ENCODE measurements at places on chromosomes 7 and 10.
A peak's percentile ranks its signal among the peaks of the same experiment; 100 is the strongest.

DNA sequence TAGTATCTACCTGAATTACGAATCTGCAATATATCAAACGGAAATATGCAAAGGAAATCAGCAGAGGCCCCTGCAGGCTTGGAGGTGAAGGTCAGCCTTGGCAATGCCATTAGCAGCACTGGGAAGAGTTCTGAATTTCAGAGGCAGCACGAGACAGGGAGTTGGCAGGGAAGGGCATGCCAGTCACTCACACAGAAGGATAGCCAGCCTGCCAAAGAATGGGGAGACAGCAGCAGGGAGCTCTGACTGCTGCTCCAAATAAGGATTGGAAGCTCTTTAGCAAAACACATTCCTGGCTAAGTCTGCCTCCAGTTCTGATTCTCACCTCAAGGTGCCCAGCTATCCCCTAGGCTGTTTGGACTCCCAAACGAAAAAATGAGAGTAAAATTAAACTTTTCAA is 188.0 kb downstream of the PDE1C start:
- no peak for DNase-seq

- no peak for DNase-seq
Measured at GRCh38 chr7:127290801-127291361, 38.1 kb upstream of the GRM8 start.

DNA sequence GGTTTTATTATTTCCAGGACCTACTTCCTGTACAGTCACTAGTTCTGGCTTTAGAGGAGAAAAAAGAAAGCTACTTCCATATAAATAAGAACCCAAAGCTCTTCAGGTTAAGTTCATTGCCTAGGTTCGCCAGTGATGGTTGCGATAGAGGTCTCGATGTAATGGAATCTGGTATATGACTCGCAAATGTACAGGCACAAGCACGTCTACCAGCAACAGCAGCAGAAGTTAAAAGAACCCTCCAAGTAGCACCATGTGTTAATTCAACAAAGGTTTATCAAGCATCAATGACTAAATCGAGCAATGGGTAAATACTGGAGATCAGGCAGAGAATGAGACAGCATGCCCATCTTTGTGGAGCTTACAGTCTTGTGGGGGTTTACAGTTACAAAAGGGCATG is 155.4 kb downstream of the BTAF1 start:
- DNase-seq = no peak

- DNase-seq = no peak
Measured at GRCh38 chr7:100093498-100093897, 4.7 kb downstream of the COPS6 start.

DNA sequence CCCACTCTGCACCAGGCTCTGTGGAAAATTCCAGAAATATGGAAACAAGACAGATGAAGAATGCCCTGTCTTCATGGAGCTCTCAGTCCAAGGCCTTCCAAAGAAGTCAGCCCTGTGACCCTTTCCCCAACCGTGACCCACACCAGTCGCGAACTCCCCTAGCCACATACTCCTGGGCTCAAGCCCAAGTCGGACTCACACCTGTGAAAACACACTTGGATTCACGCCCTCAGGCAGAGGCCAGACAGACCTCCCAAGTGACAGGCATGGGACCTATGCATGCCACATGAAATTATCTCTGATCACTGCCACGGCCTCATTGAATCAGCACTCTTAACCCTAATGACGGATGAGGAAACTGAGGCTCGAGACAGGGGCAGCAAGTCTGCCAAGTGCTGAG is 42.5 kb downstream of the ZCCHC24 start:
- DNase-seq = no peak

GRCh38 chr10:82660205-82660604 is 785.2 kb downstream of the NRG3 start:
- no peak for DNase-seq

DNA sequence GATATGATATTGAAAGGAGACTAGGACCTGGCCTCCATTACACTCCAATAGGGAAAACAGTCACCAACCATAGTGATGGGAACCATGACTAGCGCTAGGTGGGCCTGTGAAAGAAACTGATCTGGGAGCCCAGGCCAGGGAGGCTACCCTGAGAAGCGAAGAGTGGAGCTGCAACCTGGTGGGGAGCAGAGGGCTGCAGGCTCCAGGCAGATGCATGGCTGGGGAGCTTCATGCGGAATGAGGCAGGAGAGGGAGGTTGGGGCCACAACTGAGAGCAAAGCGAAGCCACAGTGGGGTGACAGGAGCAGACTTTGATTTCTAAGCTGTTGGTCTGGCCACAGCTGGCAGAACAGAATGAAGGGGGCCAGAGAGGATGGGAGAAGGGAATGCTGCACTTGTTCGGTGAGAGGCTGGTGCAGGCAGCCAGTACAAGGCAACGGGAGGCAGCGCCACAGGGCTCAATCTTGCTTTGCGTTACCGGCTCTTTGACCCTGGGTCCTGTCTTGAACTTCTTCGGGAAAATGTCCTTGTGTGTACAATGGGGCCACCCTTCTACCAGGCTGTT is 88.4 kb downstream of the TACC2 start:
- no peak for DNase-seq

- no peak for DNase-seq
Measured at GRCh38 chr7:82755705-82756551, 312.4 kb upstream of the CACNA2D1 start.

DNA sequence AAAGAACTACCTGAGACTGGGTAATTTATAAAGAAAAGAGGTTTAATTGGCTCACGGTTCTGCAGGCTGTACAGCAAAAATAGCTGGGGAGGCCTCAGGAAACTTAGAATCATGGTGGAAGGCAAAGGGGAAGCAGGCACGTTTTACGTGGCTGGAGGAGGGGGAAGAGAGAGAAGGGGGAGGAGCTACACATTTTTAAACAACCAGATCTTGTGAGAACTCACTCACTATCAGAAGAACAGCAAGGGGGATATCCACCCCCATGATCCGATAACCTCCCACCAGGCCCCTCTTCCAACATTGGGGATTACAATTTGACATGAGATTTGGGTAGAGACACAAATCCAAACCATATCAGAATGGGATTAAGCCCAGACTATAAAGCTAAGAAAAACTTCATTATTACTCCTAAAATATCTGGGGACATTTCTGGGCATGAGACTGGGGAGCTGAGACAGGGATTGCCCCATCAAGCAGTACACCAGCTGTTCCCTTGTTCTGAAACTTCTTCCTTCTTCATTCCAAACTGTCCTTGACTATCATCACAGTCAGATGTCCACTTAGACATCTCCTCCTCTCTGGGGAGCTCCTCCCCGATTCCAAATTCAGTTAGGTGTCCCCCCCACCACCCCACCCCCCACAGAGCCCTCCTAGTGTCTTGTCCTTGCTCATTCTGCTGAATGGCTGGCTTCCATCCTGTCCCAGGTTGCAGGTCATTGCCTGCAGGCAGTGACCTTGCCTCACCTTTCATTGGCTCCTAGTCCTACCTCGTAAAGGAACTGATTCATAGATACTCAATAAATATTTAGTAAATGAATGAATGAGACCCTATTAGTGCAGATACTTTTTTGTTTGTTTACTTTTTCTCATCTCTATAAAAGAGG is 132.6 kb downstream of the EVX1 start:
- DNase-seq = no peak

- DNase-seq = no peak
Measured at GRCh38 chr10:25824050-25824449, 110.0 kb upstream of the MYO3A start.

GRCh38 chr10:17643339-17643754 is 604 bp upstream of the STAM start:
- peak; percentile 80 for DNase-seq

DNA sequence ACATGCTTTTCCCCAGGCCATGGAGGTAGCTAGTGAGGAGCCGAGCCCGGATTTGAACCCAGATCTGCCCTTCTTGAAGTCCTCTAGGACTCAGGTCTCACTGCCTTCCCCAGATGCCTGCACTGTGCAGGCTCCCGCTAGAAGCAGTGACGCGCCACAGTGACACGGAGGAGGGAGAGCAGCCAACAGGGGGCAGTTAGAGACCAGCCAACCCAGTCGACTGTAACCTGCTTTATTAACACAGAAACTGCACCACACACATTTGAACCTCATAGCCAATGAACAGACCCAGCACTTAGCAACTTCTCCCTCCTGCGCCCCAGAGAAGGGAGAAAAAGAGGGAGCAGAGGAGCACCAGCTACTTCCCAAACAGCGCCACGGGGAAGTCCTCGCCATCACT is 27.4 kb downstream of the PILRA start:
- no peak for DNase-seq

DNA sequence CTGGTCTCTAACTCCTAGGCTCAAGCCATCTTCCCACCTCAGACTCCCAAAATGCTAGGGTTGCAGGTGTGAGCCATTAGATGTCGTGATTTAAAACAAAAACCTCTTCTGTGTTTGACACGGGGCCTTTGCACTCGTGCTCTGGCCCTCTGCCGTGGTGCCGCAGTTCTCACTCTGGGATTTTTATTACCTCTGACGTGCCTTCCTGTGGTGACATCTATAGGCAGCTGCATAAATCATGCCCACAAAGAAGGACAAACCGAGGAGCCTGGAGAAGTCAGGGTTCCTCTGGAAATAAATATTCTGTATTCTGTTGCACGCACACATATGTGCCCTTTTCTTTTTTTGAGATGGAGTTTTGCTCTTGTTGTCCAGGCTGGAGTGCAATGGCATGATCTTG is 25.9 kb upstream of the OCM start:
- no peak for DNase-seq

GRCh38 chr10:2917926-2918325 is 149.4 kb upstream of the PFKP start:
- DNase-seq = no peak

DNA sequence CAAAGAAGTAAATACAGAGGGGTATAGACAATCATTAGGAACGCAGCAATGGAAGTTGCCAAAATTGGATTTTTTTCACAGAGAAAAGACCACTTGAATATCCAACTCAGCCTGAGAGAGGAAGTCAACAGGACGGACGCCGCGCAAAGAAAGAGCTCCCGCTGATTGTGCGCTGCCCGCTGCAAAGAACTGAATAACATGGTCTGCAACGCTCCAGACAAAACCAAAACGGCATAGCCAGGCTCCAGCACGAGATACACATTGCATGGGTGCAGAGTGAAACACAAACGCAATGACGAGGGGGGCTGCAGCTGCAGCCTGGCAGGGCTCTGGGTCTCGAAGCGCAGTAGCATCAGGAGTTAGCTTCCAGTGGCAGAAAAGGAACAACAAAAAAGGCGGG is 113.9 kb upstream of the MGMT start:
- no peak for DNase-seq

GRCh38 chr10:70595566-70596016 is 7.0 kb downstream of the PRF1 start:
- no peak for DNase-seq

- DNase-seq = no peak
Measured at GRCh38 chr7:130794619-130794922, 60.6 kb upstream of the KLF14 start.

- DNase-seq = no peak
Measured at GRCh38 chr10:79164075-79164474, 95.3 kb downstream of the ZMIZ1 start.

DNA sequence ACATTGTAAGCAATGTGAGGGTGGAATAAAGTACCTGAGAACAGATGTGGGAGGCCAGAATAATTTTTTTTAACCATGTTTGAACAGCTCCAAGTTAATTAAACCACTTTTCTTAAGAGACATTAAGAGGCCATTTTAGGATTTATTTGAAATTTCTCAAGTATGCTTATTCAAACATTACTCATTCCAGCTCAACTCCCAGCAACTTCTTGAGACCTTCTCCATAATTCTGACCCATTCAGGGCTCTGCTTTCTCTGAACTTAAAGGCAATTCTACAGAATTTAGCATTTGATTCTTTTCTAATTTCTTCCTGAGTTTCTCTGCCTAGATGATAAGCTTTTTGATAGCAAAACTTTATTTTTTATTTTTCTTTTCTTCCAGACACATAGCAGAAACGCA is 314.5 kb downstream of the CAMK1D start:
- DNase-seq = no peak

GRCh38 chr7:66629222-66630062 is 761 bp downstream of the KCTD7 start:
- DNase-seq = peak; percentile 14

DNA sequence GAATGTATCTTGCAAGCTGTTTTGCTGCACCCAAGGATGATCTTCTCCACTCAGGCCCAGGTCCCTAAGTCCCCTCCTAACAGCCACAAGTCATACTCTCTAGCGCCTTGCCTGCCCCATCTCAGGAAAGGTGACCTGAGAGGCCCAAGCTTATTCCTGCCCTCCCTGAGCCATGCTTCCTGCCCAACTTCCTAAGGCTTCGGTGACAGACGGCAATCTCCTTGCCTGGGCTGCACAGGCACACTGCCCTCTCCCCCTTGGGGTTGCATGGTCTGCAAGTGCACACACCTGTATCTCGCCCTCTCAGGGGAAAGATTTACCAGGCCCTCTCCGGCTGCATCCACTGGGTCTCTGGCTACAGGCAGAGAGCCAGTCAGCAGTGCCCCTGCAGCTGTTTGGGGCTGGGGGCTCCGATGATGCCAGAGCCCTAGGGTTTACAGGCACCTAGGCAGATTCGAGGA is 771 bp upstream of the ADIRF start:
- DNase-seq = no peak

GRCh38 chr7:133751079-133751478 is 376.1 kb upstream of the LRGUK start:
- DNase-seq = no peak

GRCh38 chr7:103704701-103705100 is 258.7 kb upstream of the SLC26A5 start:
- no peak for DNase-seq

DNA sequence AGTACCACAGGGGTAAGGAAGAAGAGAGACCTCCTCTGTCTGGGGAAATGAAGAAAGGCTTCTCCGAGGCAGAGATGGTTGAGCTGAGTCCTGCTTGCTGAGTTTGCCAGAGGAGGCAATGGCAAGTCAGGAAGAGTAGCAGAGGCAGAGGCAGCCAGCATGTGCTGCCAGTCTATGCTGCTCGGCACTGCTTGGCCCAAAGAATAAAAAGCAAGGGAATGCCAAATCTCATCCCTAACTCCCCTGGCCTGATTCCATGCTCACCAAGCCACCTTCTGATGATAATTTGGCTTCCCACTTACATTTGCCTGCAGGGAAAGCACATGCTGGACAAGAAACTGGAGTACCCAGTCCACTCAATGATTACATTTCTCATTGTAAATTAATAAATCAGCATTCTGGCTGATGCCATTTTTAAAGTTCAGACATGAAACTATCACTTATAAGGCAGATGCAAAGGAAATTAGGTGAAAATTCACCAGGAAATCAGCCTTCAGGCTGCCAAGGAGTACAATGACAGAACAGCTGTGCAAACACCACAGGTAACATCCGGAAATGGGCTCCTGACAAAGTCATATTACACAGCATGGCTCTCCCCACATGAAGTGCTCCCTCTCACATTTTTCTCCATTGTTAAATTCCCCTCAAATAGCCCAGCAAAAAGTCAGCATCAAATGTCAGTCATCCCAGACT is 245.9 kb downstream of the MTERF1 start:
- DNase-seq = no peak

- peak; percentile 4 for DNase-seq
Measured at GRCh38 chr7:37833107-37833817, 15.1 kb upstream of the NME8 start.

Measured in anterior cingulate cortex (tissue), 58 donors.